Sigmoid colon (tissue), 7 donors: ENCODE measurements at places on chromosomes 1 and 21.

DNA sequence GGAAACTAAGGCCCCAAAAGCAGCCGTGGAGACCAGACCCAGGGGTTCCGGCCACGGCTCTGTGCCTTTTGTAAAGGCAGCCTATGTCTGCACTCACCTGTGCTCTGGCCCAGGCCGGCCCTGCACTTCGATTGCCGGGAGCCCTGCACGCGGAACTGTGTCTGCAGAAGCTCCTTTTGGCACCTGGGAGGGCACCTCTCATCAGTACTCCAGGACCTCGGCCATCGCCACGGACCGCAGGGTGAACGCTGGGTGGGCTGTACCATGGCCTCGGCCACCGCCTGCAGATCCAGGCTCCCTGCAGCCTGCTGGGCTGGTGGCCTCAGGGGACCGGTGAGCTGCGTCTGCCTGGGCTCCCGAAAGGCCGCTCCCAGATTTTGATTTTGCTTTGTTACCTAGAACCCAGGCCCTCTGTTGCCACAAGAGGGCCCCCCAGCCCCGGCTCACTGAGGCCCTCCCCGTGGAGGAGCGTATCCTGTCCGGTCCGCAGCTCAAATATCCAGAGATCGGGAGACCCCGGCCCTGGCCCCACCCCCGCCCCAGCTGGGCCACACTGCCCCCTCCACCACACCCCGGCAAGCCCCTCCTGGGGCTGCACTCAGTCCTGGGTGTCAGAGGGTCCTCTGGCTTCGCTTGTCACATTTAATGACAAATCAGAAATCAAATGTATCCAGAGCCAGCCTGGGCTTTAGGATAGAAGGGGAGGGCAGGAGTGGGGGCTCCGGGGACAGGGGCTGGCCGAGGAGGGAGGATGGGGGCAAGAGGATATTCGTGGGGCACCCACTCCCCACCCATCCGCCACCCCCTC, 60.2 kb upstream of the PDE9A start:
- peak; percentile 87 for DNase-seq

DNA sequence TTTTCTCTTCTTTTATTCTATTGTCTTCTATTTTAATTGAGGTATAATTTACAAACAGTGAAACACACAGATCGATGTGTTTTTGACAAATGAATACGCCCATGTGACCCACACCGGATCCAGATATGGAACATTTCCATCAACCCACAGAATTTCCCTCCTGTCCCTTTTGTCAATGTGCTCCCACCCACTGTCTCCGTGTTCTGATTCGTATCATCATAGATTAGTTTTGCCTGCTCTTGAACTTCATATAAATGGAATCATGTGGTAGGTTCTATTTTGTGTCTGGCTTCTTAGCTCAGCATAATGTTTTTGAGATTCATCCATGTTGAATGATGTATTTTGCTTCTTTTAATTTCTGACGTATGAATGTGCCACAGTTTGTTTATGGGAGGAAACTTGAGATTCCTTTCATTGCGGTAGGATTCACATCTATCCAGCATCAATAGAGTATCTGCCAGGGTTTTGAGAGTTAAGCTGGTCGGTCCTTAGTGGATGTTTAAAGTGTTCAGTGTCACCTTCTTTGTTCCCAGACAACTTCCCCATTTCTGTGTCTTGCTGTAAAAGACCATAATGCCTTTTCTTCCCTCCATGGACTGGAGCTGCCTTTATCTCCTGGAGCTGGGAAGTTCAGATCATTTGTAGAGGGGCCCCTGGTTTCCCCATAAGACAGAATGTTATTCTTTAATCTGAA, 14.7 kb downstream of the NAV1 start:
- no peak for DNase-seq

DNA sequence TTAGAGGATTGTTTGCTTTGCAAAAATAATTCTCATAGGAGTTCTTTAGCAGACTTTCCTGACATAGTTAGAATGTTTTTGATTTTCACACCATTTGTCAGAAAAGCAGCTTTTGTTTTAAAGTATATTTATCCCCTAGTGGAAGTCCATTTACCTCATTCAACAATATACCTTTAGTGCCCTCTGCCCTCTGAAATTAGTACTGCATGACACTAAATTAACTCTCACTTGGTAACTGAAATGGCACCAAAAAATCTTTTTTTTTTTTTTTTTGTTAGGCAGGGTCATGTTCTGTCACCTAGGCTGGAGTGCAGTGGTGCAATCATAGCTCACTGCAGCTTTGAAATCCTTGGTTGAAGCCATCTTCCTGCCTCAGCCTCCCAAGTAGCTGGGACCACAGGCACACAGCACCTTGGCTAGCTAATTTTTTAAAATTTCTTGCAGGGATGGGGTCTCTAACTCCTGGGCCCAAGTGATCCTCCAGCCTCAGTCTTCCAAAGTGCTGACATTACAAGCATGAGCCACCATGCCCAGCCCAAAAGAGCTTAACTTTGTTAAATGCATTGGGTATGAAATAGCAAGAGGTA, 13.6 kb downstream of the LRRC42 start:
- no peak for DNase-seq

- no peak for DNase-seq
These were observed 245.3 kb upstream of the RUNX1 start for GRCh38 chr21:35294231-35294898.

DNA sequence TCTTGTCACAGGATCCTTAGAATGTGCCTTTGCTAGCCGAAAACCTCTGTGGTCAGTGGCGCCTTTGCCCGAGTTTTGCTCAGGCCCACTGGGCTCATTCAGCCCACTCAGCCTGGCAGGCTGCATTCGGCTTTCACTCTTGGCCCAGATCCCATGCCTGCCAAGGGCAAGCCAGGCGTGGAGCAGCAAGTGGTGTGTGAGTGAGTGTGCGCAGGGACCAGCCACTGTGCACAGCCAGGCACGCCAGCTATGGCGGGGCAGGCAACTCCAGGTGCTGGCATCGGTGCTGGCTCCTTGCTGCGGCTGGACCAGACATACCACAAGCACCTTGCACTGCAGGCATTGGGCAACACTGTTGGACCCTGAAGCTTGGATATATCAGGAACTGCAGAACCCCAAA, 1145.1 kb upstream of the NCAM2 start:
- DNase-seq, result no peak

GRCh38 chr1:155877945-155878344, 18.6 kb downstream of the SYT11 start:
- no peak for DNase-seq

GRCh38 chr1:216686860-216687766, 36.1 kb downstream of the ESRRG start:
- no peak for DNase-seq

DNA sequence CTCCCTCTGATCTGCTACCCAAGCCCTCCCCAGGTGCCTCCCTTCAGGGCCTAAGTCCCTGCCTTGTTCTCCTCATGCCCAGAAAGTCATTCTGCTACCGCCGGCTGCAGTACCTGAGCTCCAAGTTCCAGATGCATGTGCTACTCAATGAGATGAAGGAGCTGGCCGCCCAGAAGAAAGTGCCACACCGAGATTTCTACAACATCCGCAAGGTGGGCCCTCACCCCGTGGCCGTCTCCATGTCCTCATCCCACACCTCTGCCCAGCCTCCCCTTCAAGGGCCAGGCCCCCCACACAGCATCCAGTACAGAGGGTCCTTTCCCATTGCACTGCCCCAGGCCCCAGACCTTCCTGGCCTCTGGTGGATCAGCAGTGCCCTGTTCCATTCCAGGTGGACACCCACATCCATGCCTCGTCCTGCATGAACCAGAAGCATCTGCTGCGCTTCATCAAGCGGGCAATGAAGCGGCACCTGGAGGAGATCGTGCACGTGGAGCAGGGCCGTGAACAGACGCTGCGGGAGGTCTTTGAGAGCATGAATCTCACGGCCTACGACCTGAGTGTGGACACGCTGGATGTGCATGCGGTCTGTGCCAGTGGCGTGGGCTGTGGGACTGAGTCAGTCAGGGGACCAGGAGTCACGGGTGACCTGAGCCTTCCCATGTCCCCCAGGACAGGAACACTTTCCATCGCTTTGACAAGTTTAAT, 8.2 kb downstream of the AMPD2 start:
- no peak for DNase-seq
